T-helper 2 cell (primary cell): ENCODE measurements at places on chromosomes 1 and 21.

DNA sequence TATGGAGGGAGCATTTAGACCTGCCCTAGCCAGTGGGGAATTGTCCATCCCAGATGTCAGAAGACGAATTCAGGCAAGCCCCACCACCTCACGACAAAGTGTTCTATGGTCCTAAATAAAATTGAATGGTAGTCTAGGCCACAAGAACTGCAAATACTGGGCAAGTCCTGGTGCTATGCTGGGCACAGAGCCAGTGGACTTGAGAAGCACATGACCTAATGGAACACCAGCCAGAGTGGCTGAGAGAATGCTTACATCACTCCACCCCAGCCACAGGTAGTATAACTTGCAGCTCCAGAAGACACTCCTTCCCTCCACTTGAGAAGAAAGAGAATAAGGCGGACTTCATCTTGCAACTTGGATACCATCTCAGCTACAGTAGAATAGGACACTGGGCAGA is 567.3 kb upstream of the CXADR start:
- DNase-seq, result no peak

DNA sequence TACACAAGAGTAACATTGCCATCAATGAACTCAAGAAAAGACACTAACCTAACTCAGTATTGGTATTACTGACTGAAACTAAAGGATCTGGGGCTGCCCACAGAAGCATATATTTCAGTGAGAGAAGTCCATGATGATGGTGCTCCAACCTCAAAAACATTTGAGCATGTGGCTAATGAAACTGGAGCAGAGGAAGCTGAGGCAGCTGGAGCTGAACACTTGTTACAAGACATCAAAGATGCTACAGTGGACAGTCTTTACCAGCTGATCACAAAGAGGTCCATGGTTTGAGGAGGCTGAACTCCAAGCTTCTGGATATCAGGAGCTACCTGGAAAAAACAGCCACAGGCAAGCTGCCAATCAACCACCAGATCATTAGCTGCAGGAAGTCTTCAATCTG is 42.2 kb upstream of the TTC39A start:
- DNase-seq, result no peak

DNA sequence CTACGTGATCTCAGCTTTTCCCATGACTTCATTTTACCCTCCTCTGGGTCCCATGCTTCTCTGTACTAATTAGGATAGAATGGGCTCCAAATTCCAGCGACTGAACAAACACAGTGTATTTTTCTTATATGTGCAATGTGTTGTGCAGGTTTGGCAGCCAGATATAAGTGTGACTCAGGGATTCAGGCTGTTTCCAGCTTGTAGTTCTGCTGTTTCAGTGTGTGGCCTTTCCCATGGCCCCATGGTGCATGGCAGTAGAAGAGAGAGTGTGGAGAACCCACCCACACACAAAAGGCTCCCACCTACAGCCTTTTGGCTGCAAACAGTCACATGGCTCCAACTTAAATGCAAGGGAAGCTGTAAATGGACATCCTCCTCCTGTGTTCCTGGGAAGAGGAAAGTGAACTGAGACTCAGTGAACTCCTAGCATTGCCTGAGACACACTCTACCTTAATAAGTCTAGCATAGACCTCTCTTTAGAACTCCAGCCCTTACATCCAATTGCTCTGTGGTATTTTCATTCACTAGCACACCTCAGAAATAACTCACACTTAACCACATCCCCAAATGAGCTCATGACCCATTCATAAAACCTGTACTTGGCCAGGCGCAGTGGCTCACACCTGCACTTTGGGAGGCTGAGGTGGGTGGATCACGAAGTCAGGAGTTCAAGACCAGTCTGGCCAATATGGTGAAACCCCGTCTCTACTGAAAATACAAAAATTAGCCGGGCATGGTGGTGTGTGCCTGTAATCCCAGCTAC is 58.7 kb downstream of the KIAA0040 start:
- no peak for DNase-seq

GRCh38 chr1:55071477-55071876 is 32.1 kb downstream of the PCSK9 start:
- DNase-seq, result no peak

DNA sequence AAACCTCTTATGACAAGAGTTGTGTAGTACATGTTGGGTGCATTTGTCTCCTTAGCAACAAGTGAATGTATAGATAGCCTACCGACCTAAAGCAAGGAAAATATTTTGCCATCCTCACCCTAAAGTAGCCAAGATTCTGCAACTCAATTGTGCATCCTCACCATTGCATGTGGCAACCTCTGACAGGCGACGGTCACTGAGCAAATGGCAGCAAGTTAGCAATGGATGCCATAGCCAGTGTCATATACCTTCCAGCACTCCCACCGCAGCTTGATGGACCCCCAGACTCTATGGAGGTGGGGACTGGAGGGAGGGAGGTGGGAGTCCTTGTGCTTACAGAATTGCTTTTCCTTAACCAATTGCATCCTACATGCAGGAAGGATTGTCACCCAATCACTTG is 17.0 kb downstream of the PROX1 start:
- DNase-seq, result no peak

GRCh38 chr1:55321942-55322341 is 106.8 kb upstream of the USP24 start:
- no peak for DNase-seq

DNA sequence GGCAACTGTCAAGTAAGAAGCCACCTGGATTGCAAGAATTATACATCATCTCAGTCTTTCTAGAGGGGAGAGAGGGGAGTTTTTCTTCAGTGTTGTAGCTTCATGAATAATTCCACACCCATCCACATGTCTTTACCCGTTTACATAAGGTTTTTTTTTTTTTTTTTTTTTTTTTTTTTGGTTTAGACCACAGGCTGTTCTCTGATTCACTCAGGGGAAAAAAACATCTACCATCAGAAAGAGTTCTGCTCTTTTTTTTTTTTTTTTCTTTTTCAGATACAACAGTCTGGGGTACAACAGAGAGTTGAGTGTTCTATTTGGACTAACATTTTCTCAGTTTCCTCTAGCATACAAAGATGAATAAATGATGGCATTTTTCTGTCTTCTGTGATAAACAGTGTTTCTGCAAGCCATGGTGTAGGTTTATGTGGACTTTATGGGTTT is 4.9 kb upstream of the KIF14 start:
- DNase-seq, result no peak

GRCh38 chr1:164191191-164191590 is 367.8 kb upstream of the PBX1 start:
- no peak for DNase-seq

DNA sequence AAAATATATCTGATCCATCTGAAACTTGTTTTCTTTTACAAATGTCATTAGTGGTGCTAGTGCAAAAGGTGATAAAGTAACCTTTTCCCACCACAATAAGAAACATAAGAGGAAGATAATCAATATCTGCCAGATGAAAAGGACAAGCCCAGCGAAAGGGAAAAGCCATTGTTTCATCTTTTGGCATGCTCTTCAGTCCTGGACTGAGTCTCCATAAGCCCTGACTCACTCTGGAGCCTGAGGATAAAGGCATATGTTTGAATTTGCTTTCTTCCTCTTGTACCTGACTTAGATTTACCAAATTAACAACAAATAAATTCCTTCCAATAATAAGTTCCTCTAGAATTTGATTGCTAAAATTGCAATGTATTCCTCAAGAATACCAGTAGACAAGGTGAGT is 13.6 kb downstream of the DNAJC11 start:
- no peak for DNase-seq

DNA sequence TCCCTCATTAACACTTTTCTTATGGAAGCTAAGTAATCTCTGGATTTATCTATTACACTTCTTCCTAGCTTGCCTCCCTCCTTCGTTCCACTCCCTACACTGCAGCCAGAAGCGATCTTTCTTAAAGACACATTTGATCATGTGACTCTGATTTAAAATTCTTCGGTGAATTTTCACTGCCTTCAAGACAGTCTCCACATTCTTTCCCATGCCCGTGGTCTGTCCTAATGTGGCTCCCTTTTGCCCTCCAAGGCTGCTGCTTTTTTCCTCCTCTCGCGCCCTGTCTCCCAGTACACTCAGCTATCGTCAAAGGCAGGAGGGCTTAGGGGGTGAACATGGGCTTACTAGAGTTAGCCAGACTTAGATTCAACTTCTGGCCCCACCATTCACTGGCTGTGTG is 64.4 kb downstream of the SDCCAG8 start:
- no peak for DNase-seq

DNA sequence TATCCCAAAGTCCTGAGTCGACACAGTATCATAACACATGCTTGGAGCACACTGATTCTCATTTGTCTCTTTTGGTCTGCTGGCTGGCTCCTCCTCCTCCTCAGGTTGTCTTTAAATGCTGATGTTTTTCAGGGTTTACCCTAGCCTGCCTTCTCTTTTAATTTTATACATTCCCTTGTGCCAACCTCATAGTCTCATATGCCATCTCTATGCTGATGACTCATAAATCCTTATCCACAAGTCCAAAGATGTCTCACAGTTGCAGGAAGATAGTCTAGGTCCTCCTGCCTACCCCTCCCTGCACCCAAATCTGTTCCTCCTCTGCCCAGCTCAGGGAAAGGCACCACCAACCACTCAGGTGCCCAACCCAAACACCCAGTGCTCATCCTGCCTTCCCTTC is 108.3 kb downstream of the SIPA1L2 start:
- no peak for DNase-seq

DNA sequence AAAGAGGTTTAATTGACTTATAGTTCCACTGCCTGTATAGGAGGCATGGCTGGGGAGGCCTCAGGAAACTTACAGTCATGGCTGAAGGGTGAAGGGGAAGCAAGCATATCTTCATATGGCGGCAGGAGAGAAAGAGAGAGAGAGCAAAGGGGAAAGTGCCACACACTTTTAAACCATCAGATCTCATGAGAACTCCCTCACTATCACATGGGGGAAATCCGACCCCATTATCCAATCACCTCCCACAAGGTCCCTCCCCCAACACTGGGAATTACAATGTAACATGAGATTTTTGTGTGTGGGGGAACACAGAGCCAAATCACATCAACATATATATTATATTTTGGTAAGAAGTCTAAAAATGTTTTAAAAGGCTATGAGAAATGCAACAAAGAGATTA is 27.2 kb downstream of the FABP3 start:
- DNase-seq, result no peak

- peak; percentile 13 for DNase-seq
Measured at GRCh38 chr1:87449348-87449963, 120.8 kb downstream of the LMO4 start.

- DNase-seq, result no peak
Measured at GRCh38 chr1:178543290-178543607, 30.3 kb downstream of the TEX35 start.

DNA sequence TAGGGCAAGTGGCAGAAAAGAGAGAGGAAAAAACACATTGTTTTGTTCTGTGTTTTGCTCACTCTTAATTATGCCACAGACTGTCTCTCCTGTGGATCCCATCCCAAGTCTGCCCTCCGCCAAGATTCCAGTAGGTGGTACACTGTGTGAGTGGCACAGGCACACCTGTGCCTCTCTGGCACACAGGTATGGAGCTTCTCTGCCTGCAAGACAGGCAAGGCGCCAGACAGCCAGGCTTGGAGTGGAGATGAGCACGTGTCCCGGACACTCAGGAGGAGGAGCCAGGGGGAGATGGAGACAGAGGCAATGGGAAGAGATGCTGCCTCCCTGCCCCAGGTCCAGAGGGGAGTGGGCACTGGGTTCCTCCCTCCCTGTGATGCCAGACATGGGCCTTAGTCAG is 6.5 kb upstream of the GRIK3 start:
- DNase-seq, result no peak

- no peak for DNase-seq
Measured at GRCh38 chr1:58732087-58732775, 32.4 kb upstream of the MYSM1 start.

GRCh38 chr1:29243871-29244200 is 7.5 kb downstream of the PTPRU start:
- no peak for DNase-seq

GRCh38 chr1:24127134-24127800 is 15.3 kb upstream of the MYOM3 start:
- no peak for DNase-seq

DNA sequence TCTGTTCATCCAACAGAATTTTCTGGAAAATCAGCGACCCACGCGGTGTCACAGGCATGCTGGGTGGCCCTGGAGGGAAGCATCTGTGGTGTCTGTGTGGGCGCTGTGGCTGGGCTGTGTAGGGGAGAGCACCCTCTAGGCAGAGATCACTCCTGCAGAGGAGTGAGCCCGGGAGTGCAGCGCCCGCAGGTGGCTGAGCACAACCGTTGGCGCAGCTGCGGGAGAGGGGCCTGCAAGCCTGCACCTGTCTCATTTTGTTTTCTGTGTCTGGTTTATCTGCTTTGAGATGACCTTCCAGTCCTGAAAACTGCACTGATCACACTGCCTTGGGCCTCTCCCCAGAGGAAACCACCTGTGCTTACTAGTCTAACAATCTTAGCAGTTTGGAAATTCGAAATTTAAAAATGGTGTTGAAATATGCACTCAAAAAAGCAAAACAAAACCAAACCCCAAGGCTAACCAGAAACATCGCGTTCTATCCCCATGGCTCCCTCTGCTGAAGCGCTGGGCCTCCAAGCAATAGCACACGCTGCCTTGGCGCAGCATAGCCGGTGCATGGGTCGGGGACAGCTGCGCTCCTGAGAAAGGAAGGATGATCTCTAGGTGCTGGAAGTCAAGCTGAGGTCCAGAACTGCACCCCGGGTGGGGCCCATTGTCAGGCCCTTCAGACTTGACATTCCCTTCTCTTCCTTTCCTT is 4.8 kb downstream of the FAM3B start:
- DNase-seq, result no peak

DNA sequence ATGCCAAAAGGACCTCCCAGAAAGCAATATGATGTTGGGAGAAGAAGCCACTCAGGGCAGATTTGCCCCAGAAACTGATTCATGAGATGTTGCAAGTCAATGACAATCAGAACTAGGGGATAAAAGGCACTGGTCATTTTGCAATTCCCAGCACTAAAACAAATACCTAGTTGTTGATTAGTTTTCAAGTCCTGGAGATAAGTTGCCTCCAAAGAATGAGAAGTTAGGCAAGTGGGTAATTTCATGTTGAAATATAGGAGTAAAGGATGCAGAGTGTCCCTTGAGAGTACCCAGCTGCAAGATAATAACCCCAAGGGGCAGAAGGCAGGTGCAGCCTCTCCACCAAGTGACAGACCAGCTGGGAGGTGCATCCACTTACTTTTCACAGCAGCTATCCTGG is 363.6 kb downstream of the PBX1 start:
- DNase-seq, result no peak

GRCh38 chr1:82978461-82979324 is 1020.2 kb downstream of the TTLL7 start:
- no peak for DNase-seq

DNA sequence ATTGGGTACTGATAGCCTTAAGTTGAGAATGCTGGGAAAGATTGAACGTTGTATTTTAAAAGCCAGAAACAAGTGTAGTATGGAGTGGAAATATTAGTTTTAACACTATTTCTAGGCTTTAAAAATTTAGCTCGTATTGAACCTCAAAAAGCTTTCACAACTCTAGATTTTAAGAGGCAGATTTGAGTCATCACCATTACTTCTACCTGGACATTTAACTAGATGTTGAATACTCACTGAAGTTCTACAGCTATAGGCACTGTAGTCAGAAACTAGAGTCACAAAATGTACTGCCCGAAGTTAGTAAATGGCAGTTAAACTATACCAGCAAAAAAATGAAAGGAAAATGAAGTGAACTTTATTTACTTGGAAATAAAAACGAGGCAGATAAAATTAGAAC is 96.5 kb downstream of the NEK7 start:
- DNase-seq, result peak; percentile 33

GRCh38 chr1:160400646-160401486 is 502 bp downstream of the VANGL2 start:
- no peak for DNase-seq
